Endothelial cell of umbilical vein (primary cell): ENCODE measurements at places on chromosomes 3 and 15.

DNA sequence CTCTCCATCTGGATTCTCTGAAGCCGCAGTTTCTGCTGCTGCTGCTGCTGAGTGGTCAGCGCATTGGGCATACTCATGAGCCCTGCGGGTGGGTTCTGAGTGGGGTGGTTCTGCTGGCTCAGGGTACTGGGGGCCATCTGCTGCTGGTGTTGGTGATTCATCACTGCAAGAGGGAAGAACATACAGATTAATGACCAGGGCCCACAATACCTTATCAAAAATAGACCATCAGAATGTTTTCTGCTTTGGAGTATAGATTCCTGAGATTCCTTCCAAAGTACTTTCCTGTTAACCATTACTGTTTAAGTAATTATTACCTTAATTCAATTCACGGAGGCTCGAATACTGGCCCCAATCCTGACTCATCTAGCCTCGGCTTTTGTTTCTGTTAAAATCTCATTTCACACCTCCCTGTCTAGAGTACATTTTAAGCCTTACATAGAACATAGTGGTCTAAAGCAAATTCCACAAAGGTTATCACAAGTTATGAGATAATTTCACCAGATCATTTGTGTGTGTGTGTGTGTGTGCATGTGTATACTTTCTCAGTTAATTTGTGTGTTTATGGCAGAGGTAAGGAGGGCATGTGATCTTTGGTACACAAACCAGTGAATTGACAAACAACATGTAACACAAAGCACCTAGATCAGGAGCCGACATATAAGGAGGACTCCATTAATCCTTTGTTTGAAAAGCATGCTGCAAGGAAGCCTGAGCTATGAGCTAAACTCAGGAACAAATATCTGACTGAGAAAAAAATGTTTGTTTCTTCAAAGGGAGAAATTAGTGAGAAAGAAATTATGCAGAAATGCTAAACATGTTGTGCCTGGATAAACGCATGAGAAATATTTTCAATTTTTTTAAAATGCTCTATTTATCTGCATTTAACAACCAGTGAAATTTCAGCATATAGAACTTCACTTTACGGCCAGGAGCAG is 68.1 kb downstream of the TM4SF4 start:
- peak; percentile 83 for DNase-seq

GRCh38 chr3:43062040-43062563 is 43.8 kb downstream of the POMGNT2 start:
- DNase-seq, result no peak

DNA sequence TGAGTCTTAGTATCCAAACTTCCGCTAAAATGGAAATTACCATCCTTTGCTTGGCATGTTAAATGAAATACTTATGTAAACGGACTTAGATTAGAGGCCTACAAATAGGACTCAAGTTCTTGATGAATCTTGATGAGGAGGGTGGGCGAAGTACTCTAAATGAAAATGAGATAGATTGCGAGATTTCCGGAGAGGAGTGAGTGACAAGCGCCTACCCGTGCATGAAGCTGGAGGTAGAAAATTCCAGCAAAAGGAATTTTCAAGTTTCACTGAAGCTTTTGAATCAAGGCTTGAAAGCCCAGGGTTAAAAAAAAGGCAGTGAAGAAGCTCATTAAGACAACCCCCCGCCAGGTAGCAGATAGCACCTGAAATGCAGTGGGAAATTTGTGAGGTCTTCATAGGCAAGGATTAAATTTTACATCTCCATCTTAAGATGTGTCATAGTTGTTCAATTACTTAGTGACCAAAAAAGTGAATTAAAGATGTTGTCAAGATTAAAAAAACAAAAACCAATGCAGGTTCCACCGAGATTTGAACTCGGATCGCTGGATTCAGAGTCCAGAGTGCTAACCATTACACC is 655 bp upstream of the RAB11A start:
- no peak for DNase-seq

GRCh38 chr3:126013751-126014156 is 44.8 kb downstream of the ROPN1B start:
- no peak for DNase-seq

DNA sequence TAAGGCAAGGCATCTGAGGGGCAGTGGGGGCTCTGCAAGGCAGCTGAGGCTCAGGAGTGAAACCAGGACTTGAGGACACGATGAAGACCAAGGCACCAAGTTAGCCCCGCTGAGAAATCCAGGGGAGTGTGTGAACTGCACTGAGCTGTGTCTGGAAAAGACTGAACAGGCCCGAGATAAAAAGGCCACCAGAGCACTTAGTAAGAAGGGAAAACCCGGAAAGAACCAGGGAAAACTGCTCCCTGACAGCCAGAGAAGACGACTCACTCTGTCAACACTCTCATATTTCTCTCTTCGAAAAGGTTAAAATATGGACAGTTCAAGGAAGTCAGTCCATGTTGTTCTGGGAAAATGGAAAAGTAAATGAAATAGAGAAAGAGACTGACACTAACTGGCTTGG is 109.0 kb downstream of the SEC22A start:
- DNase-seq, result no peak

DNA sequence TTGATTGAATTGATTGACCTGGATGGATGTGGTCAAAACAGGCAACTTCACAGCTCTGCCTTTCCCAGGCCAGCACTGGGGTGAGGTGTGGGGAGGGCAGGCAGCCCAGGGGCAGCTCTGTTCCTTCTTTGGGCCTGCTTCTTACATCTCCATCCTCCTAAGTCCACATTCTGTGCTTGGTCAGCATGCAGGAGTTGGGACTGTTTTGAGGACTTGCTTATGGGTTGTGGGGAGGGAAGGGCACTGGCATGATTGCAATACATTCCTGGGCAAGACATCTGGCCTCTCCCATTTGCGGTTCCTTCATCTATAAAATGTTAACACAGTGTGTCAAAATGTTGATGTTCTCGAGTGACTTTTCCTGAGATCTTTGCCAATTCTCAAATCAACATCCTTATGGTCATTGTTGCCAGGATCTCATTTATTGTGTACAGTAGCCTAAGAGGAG is 84.1 kb downstream of the ST6GAL1 start:
- peak; percentile 90 for DNase-seq

GRCh38 chr3:43515208-43515917 is 106.4 kb downstream of the ANO10 start:
- DNase-seq, result no peak

DNA sequence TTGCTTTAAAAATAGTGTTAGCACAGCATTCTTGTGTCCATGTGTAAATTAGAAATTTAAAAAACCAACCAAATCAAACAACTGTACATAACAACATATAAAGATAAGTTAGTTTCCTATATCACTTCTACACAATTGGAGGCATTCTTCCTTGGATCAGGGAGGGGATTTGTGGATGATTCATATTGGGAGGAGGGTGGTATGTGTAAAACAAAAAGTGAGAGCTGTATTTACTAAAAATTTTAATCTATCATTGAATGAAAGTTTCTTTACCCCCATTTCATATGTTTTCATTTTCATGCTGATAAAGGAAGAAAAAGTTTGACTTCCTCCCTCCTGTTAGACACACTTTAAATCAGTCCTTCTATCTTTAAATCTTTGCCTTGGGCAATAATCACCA is 325.0 kb downstream of the SATB1 start:
- no peak for DNase-seq

GRCh38 chr3:99702953-99703943 is 64.9 kb downstream of the COL8A1 start:
- no peak for DNase-seq

DNA sequence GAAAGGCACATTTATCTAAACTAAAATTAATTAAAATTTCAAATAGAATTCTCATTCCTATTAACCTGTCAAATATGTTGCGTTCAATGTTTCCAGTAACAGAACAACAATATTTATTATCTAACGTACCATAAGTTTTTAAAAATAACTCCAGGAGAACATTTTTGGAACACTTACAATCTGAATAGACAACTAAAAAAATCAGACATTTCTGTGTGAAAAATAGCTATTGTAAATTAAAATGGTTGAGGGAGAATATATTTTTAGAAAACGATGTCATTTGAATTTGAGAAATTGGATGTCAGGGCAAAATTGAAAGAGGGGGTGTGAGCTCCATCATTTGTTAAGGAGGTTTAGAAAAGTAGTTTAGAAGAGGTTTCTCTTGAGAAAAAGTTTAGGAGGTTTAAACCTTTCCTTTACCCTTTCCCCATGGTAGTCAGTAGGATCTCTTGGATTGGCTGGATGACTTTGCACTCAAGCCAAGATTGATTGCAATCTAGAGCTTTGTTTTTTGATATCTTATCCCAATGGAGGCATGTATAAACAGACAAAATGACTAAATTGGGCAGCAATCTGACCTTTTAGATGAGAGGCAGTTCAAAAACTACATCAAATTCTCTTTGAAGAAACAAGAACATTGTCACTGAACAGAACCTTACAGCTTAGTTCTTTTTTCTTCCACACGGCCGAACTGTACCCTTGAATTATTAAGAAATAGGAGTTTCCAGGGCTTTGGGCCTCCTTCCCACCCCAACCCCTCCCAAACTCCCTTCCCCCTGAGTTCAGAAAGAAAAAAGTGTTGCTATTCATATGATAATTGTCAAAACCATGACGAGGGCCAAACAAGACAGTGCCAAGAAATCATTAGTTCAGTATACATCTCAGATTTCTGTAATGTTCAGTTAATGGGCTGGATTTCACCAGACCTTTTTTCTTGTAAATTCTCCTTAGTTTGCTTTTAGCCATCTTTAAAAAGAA is 79.7 kb upstream of the CDIN1 start:
- no peak for DNase-seq

DNA sequence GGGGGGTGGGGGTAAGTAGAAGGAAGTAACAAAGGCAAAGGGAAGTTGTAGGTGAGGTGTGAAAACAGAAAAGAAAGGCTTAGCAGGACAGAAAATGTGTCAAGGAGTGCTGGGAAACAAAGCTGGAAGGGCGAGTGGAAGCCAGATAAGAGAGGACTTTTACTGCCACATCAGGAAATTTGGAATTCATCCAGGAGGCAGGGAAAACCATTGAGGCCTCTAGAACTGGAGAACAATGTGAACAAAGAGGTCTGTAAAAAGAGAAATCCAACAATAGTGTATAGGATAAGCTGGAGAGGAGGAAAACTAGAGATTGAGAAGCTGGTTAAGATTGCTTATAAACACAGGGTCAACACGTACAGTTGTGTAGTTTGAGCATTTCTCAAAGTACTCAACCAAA is 116.6 kb downstream of the NTRK3 start:
- DNase-seq, result no peak

GRCh38 chr3:115947325-115947724 is 324.0 kb downstream of the GAP43 start:
- DNase-seq, result no peak

DNA sequence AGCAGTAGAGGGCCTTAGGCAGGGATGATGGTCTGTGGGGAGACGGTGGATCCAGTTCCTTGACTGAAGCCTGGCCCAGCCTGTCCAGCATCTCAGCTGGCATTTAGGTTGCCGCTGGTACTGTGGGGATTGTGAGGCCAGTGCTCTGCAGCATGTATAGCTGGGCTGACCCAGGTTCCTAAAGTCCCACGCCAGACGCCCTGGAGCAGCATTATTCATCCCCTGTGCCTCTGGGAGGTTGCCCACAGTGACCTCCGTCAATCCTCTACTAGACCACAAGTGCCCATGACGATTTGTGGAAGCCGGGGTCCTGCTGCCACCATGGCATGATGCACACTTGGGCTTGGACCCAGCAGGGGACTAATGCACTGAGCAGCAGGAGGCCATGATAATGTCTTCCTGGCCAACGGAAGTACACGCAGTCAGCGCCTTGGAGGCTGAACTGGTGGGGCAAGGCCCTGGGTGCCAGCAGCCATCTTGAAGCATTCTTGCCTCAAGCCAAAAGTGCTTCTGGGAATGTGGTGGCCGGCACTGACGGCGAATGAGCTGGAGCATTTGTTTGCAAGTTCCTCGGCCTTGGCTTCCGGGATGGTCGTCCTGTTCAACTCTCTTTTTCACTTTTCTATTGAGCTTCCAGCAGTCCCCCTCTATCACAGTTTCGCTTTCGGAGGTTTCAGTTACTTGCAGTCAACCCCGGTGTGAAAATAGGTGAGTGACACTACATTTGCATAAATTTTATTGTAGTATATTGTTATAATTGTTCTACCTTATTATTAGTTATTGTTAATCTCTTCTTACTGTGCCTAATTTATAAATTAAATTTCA is 949.4 kb downstream of the ROBO1 start:
- DNase-seq, result no peak

GRCh38 chr3:171790898-171791691 is 19.2 kb downstream of the PLD1 start:
- DNase-seq, result peak; percentile 96

- DNase-seq, result no peak
Observed at GRCh38 chr15:90650956-90651689, 66.0 kb upstream of the BLM start.

DNA sequence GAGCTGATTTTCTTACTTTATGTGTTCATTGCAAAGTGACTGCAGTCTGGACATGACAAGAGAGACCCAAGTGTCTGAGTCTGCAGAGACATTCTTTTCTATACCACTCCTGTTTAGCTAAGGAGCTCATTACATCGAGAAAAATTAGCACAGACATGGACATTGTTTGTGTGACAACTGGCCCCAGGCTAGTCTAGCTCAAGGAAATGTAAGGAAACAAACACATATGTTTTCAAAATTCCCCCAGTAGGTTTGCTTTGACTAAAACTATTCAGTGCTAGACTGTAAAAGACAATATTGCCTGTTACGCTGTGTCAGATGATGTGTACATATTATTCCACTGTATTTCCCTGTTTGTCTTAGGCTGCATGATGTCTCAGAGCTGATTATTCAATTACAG is 40.9 kb downstream of the TPRG1 start:
- no peak for DNase-seq

DNA sequence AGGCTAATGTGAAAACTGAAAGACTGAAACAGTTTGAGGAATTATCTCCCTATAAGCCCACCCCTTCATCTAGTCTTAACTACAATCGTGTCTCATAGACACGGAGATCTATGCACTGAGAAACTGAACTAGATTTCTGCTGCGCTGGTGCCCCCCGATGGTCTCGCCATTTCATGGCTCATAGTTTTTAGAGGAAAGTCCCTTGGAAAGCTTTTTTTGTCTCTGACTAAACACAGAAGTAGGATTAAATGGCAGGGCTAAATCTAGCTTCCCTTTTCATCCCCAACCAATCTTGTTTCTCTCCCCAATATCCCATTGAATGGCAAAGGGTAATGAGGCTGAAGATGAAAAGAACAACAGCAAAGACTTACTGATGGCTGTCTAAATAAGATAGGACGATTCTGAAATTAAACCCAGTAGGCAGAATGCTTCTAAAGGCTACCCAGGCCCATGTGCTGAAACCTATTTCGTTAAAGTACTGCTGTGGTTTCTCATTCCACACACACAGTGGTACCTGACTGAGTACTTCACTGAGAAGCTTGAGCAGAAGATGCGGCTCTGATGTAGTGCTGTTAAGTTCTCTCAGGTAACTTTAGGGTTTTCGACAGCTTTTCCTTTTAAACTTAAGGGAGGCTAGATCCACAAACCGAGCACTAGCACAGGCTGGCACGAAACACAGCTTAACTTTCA is 142.7 kb downstream of the GADL1 start:
- DNase-seq, result peak; percentile 78

GRCh38 chr3:146865175-146865755 is 260.1 kb upstream of the PLSCR5 start:
- no peak for DNase-seq
